ENCODE measurements at places on chromosomes 1 and 21.

DNA sequence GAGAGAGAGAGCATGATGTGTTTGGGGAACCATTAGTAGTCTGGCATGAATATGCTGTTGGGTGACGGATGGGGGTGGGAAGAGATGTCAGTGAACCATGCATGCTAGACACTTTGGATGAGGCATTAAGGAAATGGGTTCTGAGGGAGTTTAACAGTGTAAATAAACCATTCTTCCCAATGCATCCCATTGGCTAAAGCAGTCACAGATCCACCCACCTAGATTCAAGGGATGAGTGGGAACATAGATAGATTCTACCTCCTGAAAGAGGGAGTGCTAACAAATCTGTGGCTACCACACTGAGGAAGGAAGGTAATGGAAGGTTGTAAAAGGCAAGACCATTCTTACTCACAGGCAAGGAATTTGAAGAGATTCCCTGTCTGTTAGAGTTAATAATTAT, 129.8 kb upstream of the CACNA1E start:
- no peak for DNase-seq

DNA sequence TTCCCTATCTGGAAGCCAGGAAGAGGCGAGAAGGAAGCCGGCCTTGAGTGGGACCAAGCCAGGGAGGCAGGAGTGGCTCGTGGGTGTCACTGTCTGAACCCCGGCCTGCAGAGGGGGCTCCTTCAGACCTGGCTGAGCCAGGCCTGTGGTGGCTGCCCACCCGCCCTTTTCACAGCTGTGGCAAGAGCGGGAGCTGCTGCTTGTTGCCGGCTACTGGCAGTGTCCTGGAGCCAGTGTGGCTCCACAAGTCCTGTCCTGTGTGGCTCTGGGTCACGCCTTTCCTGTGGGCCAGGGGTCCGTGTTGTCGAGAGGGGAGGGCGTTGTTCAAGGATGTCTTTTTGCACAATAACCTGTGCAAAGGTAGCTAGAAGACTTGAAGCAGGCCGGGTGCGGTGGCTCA, 1.3 kb downstream of the PFKL start:
- DNase-seq: no peak

DNA sequence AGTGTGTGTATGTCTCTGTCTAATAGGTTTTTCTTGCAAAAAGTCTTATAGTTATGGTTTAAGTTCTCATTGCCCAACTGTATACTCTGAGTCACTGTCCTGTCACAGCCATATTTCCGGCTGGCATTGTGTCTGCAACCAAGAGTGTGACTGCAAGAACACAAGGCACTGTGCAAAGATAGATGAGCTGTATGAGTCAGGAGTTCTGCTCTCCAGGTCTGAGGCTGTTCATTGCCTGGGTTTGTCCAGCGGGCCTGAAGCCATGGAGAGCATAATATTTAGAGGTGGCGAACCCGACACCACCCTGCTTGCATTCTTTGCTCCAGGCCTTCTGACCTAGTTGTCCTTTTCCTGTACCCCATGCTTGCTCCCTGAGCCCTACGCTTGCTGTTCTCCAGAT, 50.9 kb upstream of the CNIH3 start:
- DNase-seq: no peak

GRCh38 chr1:238830036-238830611, 556.2 kb upstream of the CHRM3 start:
- DNase-seq: no peak

DNA sequence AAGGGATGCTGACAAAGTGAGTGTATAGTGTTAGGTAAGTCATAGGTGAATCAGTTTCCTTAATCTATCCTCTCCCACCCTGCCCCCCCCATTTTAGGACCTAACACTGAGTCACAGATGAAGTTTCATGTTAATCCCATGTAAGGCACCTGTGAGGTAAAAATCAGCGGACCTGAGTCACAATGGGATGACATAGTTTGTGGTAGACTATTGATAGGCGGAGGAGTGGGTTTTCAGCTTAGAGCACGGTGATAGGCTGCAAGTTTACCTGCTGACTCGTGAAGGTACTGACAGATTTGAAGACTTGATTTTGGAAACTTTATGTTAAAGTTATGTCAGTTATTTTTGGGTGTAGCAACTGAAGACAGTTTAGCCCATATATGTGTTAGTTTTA, 1.7 kb downstream of the TOR1AIP1 start:
- peak; percentile 53 for DNase-seq

DNA sequence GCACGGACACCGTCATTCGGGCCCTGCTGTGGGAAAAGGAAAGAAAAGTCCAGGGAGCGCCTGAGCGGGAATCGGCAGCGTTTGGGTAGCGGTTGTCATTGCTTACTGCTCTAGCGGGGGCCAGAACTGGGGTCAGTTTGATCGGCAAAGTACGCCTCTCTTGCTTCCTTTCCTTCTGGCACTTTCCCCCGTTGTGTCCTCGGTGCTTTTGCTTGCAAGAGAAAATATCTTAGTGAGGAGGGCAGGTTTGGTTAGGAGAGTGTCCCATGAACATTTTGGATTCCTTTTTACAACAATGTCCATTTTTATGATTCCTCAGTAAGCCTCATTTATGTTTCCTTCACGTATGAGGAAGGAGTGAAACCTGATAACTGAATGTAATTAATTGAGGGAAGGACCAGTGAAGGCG, 670 bp downstream of the ST3GAL3 start:
- no peak for DNase-seq

DNA sequence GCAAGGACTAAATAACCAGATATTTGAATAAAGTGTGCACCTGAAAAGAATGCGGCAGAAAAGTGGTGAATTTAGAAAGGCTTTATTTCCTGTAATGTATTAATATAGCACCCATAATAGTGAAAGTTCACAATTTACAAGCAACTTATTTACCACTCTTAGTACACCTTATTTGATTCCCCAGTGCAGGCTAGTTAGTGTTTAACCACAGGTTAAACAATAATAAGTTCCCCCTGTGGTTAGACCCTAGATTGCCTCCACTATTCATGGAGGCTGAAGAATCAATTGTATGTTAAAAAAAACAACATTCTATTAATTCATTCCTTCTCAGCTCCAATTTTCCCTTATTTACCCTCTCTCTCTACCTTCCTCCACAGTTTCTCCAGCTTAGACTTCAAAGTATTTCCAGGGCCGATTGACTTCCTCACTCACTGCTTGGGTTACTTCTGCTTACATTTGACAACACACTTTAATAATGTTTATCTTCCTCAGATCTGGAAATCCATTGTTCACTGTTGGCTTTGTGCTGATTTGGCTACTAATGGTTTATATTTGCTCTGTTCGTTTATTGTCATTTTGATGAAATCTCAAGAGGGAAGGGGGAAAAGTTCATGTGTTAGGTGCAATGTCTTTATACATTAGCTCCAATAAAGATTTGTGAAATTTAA, 796.3 kb downstream of the BRINP3 start:
- no peak for DNase-seq

GRCh38 chr1:178311164-178311563, 185.6 kb downstream of the CLEC20A start:
- no peak for DNase-seq

- no peak for DNase-seq
Measured at GRCh38 chr1:34762474-34763141, 3.1 kb downstream of the GJB4 start.

GRCh38 chr21:28227881-28228635, 764.6 kb downstream of the LTN1 start:
- DNase-seq: no peak

DNA sequence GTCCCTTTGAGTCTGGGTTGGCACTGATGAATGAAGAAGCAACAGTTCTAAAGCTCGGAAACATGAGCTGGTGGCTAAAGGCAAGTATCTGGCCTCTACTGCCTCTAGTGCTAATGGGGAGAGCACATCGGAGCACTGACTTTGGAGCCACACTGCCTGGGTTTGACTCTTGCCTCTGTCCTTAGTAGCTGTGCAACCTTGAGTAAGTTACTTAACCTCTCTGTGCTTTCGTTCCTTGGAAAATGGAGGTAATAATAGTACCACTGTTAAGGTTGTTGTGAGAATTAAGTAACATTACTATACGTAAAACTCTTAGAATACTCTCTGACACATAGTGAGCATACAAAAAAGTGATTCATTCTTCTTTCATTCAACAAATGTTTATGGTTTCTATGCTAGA, 211.2 kb downstream of the ATG4C start:
- no peak for DNase-seq

- no peak for DNase-seq
Measured at GRCh38 chr1:210755991-210756659, 377.8 kb downstream of the KCNH1 start.

GRCh38 chr1:151515265-151515664, 4.1 kb downstream of the CGN start:
- DNase-seq: no peak

GRCh38 chr1:151805066-151805820, at the start of gene LINGO4:
Gene LINGO4, minus strand, starts transcription at chr1:151805419. Its CDS starts 2,715 bp downstream, at chr1:151802704.
- no peak for DNase-seq

GRCh38 chr1:8421721-8422120, 103.8 kb downstream of the SLC45A1 start:
- DNase-seq: no peak

DNA sequence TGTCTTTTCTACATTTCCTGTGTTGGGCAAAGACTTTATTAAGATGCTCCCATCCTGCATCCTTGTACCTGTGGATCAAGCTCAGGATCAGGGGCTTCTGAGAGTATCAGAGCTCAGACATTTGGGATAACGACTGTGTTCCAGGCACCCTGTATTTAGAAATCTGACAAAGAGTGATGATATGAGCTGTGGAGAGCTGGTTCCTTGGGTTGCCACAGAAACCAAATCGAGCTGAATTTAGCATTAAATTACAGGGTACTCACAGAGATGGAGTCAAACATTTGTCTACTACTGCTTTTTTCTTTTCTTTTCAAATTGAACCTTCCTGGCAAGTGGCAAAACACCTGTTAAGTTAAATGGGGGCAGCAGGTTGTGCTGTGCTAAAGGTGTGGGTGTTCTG, 110.6 kb downstream of the XCL2 start:
- DNase-seq: no peak

DNA sequence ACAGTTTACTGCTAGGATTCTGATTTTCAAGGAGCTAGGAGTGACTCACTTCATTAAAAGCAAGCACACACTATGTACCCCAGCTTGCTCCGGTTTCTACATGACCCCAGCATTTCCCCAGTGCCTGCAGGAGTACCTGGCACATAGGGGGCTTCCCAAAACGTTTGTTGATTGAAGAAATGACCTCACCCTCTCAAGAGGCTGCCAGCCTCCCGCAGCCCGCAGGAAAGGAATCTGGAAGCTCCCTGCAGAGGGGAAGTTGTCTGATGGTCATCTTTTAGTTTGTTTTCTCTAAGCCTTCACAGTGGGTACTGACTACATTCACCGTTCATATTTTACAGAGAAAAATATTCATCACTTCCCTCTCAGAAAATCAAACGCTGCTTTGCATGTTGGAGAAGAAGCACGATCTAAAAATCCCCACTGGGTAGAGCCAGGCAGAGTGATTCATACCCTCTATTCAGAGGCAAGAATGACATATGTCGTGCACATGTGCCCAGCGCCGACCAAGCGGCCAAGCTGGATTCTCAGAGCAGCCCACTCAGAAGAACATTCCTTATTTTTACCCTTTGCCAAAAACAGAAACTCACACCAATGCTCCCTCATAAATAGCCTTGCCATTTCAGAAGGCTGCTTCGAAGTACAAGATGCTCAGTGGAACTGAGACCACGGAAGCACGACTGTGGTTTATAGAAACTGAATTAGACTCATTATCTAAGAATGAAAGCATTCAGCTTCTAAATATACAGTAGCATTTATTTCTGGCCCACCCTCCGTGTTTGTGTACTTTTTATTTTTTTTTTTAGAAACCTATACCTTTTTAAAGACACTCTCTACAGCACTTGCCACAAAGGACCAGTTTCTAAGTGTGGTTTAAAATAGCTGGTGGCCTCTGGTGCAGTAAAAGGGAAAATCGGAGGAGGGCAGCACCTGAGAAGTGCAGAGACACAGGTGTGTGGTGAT, 143.2 kb downstream of the MIS18A start:
- DNase-seq: no peak

DNA sequence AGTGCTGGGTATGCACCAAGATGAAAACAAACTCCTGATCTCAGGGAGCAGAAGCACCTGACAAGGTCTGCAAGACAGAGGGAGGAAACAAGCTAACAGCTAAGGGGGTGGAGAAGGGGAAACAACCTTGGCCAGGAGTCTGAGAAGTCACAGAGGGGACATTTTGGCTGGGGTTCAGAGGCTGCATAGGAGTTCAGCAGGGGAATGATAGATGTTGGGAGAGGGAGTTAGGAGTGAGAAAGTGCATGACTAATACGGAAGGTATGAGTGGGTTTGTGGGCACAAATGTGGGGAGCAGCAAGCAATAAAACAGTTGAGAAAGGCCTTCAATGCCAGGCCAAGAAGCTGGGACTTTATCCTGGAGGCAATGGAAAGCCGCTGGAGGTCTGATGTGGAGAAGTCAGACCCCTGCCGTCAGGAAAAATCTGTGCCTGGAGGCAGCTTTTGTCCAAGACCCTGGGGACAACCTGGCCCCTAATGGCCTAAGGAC, 16.4 kb downstream of the EPHA2 start:
- no peak for DNase-seq

GRCh38 chr1:41907446-41907845, 11.3 kb downstream of the HIVEP3 start:
- DNase-seq: no peak

Measured in stimulated activated CD4-positive, alpha-beta T cell treated with anti-CD3 and anti-CD28 coated beads, TNF-alpha, amount 100 ng/mL, for 24 hours (primary cell).